ENCODE measurements at places on chromosomes 5 and 9. TPM values are rescaled to one million over a fixed set of nuclear protein-coding genes. Genes with fewer than 3 reads are reported as not detected.

DNA sequence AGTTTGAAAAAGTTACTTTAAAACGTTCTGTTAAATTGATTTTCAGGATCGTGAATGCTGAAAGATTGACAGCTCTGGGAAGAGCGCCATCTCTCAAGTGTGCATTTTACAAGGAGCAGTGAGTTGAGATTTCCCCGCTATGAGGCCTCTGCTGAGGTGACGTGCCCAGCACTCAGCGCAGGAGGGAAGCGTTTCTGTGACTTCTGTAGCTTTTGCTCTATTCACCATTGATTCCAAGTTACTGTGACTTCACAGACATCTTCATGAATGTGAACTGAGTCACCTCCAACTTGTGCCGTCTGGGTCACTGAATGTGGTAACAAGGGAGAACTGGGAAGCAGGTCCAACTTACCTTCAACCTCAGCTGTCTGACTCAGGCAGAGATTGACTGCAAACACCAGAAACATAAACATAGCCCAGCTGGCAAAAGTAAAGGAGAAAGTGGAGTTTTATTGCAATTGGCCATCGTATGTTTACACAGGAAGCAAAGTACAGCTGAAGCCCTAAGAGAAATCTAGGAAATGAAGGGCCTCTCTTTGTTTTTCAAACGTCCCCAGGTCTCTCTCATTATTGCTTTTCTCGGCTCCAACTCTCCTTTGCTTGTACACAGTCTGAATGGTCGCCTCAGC lies 428.8 kb upstream of the CLINT1 start:
- DNase-seq, result no peak

GRCh38 chr9:129258124-129258822 lies 80.2 kb upstream of the IER5L start:
- DNase-seq, result peak; percentile 82

DNA sequence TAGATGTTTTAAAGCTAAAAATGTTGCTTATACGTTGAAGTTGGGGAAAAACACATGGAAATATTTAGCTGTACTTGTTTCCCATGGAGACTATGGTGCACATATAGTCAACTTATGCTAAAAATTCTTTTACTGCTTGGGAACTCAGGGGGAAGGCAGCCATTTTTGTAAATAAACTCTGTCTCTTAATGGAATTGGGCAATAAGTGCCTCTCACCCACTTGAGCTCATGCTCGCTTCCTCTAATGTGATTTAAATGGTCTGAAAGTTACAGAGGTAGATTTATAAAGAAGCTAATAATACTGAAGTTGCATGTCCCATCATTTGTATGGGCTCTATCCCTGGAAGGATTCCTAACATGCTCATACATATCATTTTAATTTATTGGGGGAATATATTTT lies 523.8 kb downstream of the RASEF start:
- DNase-seq, result no peak

MAMDC2 gene
- 0.08 TPM for total RNA-seq

SPINK5 gene
- total RNA-seq, result not detected

DNA sequence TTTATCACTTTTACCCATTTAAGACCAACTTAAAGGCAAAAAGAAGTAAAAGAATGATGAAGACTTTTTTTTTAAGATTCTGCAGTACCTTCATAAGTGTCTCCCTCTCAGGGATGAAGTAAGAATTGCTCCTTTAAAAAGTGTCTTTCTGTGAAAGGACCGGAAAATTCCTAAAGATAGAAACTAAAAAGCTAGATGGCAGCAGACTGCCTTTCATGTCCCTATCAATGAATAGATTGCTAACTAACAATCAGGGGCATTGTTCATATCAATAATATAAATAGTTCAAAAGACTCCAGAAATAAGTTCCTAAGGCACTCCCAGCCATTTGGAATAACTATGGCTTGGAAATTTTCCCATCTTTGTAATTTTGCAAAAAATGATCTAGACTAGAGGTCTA lies 558.0 kb downstream of the PDE4D start:
- DNase-seq, result no peak

DNA sequence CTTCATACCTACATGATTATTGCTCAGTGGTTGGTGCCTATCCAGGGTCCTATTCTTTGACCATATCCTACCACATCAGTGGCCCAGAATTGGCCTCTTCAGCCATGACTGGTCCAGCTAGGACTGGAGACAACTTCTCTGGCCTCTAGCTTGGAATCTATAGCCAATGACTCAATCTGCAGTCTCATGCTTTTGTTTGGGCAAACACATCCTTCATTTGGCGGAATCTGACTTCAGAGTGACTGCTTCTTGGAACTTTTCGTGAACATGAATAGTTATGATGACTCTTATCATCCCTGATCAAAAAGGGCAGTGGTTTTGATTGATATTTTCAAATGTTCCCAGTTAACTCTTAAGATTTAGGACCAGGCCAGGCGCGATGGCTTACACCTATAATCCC lies 134.1 kb downstream of the PAPPA start:
- DNase-seq, result no peak

IL31RA gene
- not detected for total RNA-seq

GABRA6 gene
- total RNA-seq, result not detected

- DNase-seq, result no peak
Observed at GRCh38 chr9:90734631-90735030, 67.0 kb upstream of the SYK start.

GDF9 gene
- total RNA-seq, result 0.91 TPM

DNA sequence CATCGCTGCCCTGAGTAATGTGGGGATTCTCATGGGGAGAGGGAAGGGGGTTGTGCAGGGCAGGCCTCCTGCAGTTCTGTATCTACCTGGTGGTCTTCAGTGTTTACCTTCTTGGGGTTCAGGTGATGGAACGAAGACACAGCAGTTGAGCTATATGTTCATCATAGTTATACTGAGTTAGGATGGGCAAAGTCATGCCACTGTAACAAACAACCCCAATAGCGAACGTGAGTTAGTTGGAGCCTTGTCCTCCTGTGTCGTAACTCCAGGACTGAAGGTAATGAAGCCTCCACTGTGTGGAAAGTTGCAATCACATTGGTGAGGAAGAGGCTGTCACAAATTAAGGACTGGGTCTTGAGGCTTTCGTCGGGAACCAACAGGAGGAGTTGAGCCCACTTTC lies 64.4 kb downstream of the DAPK1 start:
- no peak for DNase-seq

DNA sequence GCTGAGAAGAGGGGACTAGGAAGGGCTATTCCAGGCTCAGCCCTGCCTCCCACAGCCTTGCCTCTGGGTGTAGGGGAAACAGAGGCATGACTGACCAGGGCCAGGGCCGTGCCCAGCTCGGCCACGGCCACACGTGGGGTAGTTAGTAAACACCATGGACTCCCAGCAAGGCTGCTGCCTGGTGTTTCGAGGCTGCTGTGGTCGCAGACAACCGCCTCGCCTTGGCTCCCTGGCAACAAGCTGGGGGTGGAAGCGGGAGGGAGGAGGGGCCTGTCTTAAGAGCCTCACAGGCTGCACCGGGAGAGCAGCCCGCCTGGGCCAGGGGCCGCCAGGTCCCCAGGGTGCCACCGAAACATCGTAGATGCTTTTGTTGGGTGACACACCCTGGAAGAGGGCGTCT lies 90.2 kb upstream of the CACNA1B start:
- no peak for DNase-seq

OMD gene
- total RNA-seq, result not detected

GRCh38 chr9:98559561-98559960 lies 149.2 kb downstream of the GABBR2 start:
- no peak for DNase-seq

DNA sequence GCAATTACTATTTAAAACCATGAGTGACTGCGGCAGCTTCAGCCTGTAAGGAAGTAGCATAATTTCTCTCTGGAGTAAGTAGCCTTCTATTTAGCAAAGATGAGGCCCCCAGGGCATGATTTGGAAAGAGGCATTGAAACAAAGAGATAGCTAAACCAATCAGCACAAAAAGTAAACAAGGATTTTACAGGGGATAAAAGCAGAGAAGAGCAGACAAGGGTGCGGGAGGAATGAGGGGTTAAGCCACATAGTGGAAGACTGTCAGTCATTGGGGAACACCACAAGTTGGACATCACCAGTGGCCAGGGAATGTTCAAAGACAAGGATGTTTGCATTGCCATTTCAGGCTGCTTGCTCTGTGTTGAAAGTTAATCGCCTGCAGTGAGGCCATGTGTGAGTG lies 24.0 kb upstream of the C5orf63 start:
- DNase-seq, result no peak

FOXD4L5 gene
- total RNA-seq, result not detected

SIT1 gene
- 19.2 TPM for total RNA-seq

- no peak for DNase-seq
Observed at GRCh38 chr5:132269635-132270334, 12.3 kb downstream of the PDLIM4 start.

- no peak for DNase-seq
Observed at GRCh38 chr9:23811633-23812032, 14.4 kb downstream of the ELAVL2 start.

- DNase-seq, result peak; percentile 45
Observed at GRCh38 chr9:134641173-134641989, at the start of gene COL5A1. COL5A1 (plus strand) TSS chr9:134641803; CDS start chr9:134642188, 385 bp downstream.

GRCh38 chr9:13586587-13587374 lies 307.3 kb upstream of the MPDZ start:
- DNase-seq, result no peak

GRCh38 chr5:1429066-1429465 lies 16.2 kb downstream of the SLC6A3 start:
- no peak for DNase-seq

DNA sequence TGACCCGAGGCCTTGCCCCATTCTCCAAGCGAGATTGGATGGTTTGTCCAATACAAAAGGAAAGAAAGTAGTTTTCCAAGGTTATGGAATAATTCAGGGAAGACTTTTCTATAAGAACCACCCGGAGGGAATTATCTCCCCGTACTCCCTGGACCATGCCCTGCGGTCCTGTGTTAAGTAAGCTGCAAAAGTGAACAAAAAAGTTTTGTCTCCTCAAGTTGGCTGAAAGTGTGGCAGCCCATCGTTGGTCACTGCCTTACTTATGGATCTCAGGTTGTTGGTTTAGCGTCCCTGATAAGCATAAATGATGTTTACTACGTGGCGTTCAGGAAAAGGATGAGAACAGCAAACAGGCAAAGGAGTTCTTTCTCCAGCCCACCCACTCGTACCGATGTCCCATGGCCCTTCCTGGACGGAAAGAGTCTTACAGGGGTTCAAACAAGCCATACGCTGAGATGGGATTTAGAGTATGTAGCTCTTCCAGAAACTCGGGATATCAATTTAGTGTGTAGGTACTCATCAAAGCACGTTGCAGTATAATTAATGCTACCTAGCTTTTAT lies 413 bp upstream of the AUH start:
- DNase-seq, result no peak

DNA sequence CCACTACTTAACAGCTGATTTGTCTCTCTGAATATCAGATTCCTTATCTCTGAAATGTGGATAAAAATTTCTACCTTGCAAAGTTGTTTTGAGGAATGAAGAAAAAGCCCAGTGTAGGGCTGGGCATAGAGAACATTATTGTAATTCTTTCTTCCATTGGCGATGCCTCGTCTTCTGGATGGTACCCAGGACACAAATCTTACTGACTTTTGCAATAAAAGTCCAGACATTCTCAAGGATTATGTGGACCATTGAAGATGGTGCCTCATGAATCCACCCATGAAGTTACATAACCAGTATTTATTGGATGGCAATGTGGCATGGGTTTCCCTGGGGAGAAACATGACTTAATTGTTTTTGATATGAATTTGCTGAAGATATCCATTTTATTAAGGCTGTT lies 33.1 kb downstream of the NNT start:
- no peak for DNase-seq

- DNase-seq, result no peak
Observed at GRCh38 chr5:38722918-38723317, 122.9 kb upstream of the OSMR start.

JAKMIP2 gene
- total RNA-seq, result 0.74 TPM

VLDLR gene
- total RNA-seq, result not detected

- DNase-seq, result no peak
Observed at GRCh38 chr5:109546461-109546860, 136.7 kb upstream of the PJA2 start.

F2RL2 gene
- not detected for total RNA-seq

- no peak for DNase-seq
Observed at GRCh38 chr9:94922691-94923107, 196.2 kb downstream of the AOPEP start.

- DNase-seq, result no peak
Observed at GRCh38 chr9:127574072-127574993, 37.7 kb upstream of the STXBP1 start.

KCTD16 gene
- total RNA-seq, result not detected

GLRA1 gene
- total RNA-seq, result not detected

DNA sequence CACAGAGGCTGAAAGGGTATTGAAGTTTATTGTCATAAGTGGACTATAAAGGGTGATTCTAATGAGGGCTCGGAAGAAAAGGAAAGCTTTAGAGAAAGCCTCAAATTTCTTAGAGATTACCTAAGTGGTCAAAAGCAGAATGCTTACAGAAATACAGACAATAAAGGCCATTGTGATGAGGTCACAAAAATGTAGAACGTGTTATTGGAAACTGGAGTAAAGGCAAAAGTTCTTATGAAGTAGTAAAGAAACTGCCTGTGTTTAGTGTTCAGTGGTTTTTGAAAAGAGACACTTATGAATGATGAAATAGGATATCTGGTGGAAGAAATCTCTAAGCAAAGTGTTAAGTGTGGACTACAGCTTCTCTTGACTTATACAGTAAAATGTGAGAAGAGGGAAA lies 726.9 kb downstream of the DNAH5 start:
- DNase-seq, result no peak

DNA sequence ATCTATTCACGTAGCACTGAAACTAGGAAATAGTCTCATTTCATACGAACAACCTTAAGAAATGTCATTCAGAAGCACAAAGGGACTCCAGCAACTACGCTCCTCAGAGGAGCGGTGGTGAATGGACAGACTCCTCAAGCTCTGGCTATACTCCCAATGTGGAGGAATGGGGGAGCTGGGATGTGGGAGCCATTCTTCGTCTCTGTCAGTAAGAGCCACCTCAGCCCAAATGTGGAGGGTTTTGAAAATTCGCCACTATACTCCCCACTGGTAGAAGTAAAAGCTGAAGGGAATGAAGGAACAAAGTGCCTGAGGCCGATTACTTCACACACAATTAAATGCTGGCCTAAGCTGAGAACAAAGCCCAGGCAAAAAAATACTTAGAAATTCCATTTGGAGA lies 96.3 kb downstream of the ADAMTS12 start:
- no peak for DNase-seq

DNA sequence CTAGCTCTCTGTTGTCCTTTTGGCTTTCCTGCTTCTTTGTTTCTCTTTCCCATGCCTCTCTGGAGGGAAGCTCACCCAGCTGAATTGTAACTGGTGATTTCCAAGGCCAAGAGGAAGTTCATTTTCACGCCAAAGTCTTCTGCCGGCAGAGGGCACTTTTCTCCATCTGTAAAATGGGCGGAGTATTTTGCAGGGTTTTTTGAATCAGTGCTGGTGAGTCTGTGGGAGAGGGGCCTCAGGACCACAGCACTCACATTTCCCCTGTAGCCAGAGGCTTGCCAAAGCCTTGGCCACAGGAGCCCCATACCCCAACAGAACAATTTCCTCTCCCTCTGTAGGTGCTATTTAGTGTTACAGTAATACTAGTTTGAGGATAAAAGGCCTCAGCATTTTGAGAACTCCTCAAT lies 42.3 kb upstream of the MATR3 start:
- DNase-seq, result peak; percentile 26

Measured in CD4-positive, alpha-beta T cell (primary cell).